GM12864 (cell line): ENCODE measurements at places on chromosomes 5 and 9.

DNA sequence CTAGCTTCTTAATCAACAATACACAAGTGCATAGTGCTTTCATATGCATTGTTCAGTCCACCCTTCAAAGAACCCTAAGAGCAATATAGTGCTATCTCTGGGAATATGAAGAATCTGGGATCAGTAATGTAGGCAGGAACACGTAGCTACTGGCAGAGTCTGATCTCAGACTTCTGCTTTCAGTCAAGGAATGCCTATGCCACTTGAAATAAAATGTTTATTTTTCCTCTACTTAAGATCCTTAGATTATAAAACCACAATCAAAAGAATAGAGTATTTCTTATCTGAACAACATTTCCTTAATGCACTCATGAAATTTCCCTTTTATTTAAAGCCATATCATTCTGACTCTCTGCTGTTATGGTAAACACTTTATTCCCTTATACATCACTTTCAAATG, 1407.8 kb upstream of the C9orf72 start:
- DNase-seq = no peak

- no peak for DNase-seq
These were observed 20.1 kb downstream of the MSANTD3 start for GRCh38 chr9:100447041-100447440.

DNA sequence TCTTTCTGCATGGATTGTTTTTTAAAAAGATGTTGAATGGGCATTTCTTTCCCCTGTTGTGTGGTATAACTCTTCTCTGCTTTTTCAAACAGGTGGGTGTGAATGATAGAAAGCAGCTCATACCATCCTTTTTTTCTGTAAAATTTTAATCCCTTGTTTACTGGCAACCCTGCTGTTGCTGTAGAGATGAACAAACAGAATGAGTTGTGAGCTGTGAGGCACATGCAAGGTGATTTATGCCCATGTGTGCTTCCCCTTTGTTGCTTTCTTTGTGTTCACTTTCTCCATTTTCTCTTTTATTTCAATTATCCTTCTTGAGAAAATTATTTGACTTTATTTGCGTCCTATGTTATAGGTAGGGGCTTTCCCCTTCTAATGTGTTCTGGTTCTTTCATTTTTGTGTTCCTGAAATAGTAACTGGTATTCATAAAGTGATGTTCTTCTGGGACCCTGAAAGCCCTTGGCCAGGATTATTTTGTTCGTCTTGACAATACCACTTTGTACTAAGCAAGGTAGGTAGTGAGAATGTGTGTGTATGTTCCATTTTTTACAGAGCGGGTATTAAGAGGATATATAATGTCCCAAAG, 79.9 kb downstream of the AOPEP start:
- DNase-seq = no peak

DNA sequence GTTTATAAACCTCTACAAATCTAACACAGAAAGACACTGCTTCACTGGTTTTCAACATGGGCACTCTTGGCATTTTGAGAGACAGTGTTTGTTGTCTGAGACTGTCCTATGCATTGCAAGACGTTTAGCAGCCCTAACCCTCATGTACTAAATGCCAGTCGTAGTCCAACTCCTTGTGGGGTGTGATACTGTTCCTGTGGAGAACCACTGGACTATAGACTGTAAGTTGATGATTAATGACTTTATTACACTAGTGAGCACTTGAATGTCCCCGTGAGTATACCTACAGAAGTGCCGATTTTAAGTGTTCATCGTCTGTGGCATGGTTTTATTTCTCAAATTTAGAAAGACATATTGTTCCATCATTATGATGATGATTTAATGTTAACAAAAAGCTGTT, 46.2 kb downstream of the RECK start:
- DNase-seq = no peak

DNA sequence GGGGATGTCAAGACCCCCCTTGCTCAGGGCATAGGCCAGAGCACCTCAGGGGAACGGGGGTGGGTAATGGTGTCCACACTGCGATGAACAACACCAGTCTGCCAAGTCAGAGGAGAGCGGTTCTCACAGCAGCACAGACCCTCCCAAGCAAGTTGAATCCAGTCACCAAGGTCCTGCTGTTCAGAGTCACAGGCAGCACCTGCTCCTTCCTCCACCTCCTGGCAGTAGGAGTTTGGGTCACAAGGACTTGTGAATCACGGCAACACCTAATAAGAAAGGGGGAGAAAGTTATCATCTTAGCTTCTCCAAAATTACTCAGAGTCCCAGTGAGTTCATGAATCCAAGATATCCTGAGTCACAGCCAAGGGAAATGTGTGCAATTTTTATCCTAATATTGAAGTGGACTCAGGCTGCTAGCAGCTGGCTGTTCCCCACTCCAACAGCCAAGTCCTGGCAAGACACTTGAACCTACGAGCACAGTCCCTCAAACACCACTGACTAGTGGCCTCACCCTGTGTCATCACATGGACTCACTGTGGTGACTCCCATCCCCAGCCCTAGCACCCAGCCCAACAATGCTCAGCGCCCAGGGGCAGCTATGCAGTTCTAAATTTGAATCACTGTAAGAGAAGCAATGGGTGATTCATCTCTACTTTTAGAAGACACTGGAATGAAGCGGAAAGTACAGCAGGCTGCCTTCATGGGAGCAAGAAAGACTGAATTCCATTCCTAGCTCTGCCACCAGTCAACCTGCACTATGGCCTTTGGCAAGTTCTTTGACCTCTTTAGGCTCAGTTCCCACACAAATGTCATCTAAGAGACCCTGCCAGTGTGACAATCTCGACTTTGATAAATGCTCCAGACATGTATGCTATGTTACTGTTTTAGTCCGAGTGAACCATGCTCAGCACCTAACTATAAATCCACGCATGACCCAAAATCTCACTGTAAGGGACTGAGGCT, 113.7 kb downstream of the KLHL3 start:
- no peak for DNase-seq

DNA sequence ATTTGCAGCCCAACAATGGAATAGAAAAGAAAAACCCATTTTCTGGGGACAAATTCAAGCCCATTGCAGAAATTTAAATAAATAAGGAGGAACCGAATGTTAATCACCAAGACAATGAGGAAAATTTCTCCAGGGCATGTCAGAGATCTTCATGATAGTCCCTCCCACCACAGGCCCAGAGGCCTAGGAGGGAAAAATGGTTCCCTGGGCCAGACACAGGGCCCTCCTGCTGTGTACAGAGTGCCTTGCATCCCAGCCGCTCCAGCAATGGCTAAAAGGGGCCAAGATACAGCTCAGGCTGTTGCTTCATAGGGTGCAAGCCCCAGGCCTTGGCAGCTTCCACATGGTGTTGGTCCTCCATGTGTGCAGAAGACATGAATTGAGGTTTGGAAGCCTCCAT, 73.4 kb upstream of the FOXE1 start:
- DNase-seq = no peak

- DNase-seq = no peak
These were observed 10.3 kb upstream of the AK1 start for GRCh38 chr9:127887792-127888191.
